ENCODE measurements at places on chromosomes 2 and 18.

DNA sequence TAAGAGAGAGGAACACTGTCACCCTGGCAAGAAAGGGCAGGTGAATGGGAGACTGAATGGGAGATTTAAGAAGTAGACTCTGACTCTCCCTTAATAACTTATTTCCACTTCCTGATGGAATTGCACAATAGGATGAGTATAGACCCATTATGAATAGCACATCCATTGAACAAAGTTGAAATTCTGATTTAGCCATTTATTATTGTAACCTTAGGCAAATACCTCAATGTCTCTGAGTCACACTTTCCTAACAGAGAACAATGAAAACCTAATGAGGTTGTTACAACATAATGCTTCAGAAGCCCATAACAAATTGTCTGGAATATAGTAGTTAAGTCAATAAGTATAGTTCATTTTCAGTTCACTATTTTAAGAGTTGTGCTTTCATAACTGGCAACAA lies 78.9 kb downstream of the NRXN1 start:
- DNase-seq, result no peak

DNA sequence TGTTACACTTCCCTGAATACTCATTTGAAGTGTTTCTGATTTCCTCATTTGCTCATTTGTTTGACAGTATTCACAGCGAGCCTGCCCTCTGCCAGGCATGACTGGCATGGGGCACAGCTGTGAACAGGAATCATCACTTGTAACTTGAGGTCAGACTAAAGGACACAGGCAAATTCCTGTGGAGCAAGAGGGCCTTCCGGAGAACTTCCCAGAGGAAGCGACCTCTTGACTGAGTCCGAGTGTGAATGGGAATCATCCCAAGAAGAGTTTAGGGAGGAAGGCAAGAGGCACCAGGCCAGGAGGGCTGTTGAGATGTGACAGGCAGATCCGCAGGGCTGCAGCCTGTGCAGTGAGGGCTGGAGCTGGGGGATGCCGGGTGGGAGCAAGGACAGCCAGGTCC lies 45.4 kb downstream of the LIMS1 start:
- DNase-seq, result no peak

DNA sequence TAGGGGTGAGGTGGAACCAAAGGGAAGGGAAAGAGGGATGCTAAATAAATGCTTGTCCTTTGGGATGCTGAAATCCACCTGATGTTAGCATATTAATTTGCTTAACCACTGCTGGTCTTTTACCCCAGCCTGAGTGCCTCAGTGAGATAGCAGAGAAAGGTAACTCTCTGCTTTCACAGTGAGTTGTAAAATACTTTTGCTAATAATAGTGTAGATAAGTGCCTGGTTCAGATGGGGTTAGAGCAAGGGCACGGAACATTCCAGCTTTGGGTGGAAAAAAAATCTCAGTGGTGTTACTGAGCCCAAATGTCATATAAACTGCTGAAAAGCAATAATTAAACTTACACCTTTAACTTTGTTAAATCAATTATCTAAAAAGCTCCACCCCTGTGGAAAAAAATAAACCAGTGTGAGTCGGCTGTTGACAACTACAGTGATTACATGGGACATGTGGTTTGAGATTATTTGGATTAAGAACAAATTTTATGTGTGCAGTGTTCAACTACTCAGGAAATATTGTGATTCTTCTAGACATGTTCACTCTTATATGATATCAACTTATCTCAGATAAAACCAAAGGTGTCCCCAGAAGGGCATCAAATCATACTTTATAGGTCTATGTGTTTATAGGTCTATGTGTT lies 21.1 kb upstream of the RND3 start:
- no peak for DNase-seq

DNA sequence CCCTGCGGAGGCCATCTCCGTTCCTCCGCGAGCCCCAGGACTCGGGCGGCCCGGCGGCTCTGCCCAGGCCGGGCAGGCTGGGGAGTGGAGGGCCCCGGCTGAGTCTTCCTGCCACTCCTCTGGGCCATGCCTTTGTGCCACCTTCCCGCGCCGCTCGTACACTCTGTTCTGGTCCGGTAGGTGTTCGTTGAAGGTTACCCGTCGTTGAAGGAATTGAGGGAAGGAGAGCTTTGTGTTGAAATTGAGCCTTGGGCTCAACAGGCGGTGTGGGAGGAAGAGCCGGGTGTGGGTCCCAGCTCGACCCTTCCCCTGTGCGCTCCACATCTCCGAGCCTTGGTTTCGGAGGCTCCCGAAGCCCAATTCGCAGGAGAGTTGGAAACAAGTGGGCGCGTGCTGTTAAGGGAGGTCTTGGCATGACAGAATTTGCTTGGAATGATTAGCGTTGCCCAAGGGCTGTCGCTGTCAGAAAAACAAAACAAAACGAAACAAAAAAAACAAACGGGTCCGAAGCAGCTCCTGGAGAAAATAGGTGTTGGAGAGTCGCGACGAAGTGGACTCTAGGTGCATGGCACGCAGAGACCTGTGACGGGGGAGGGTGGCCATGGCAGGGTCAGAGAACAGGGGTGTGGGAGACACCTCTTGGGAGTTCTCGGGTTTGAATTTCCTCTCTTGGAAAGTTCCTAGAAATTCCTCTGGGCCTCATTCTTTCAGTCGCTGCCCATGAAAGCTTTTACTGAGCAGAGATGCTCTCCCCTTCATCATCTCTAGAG lies 1.2 kb upstream of the MZT2A start:
- DNase-seq, result no peak

DNA sequence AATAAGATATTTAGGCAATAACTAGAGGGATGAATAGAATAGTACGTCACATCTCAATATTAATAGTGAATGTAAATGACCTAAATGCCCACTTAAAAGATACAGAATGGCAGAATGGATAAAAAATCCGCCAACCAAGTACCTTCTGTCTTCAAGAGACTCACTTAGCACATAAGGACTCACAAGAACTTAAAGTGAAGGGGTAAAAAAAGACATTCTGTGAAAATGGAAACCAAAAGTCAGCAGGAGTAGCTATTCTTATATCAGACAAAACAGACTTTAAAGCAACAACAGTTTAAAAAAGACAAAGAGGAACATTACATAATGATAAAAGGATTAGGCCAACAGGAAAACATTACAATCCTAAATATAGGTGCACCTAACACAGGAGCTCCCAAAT lies 56.7 kb upstream of the DSC1 start:
- no peak for DNase-seq

GRCh38 chr2:55729136-55729685 lies 35.6 kb upstream of the PNPT1 start:
- DNase-seq, result no peak

GRCh38 chr2:68429311-68429826 lies 37.7 kb downstream of the FBXO48 start:
- DNase-seq, result no peak

DNA sequence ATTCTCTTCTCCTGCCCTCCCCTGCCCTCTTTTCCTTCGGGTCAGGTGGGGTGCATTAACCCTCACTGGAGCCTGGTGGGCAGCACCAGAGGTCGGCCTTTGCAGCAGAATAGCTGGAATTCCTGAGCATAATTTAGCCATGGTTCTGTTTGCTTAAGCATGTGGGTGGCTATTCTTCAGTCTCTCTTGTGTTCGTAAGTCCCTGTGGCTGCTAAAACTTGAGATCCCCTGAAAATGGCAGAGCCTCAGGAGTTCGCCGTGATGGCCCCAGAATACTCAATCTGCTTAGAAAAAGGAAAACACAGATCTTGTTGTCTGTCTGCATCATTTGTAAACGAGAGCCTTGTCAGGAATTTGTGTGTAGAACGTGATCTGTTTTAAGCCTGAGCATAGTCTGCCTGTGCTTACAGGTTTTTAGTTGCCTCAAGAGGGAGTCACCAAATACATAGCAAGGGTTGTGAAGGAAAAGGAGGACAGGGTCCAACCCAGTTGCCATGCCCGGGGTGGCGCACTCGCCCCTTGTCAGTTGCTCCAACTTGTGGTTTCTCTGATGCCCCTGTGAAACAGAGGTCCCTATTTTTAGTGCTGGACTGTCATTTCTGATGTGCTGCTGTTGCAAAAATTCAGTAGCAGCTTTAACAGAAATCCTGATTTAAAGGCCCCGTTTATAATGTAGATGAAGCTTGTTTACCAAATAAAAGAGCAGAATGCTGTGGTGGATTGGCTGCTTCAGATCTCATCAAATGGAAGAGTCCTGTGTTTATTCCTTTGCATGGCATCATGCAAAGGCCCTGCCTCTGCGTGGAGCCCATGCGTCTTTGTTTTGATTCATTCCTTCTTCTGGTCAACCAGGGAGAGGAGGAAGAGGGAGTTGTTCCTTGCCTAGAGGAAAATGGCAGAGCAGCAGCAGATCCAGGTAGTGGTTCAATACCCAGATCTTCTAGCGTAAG lies 74.8 kb downstream of the WDSUB1 start:
- no peak for DNase-seq

DNA sequence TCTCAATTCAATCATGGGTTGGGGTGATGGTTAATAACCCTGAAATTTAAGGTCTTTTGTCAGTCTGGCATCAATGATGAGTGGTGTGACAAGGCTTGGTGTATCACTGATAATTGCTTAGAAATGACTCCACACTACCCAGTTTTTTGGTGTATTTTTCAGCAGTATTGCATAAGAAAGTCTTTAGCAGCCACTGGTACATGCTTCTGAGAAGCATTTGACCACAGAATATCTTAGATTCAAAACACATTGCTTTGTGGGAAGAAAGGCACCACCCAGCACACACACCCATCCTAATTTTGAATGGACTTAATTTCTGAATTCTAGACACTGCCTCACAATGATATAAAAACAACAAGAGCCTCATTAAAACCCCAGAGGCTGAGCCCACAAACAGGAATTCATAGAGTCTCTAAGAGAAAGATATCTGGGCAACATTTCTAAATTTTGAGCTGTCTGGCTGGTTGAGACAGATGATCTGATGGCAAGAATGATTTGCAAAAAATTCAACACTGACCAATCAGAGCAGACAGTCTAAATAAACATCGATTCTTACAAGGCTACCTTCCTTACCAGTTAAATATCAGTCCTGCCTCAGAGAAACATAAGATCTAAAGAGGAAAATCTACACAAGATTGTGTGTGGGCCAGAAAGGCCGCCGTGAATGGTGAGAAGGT lies 114.7 kb upstream of the CYP1B1 start:
- no peak for DNase-seq

- no peak for DNase-seq
These were observed 134.7 kb downstream of the ZNF407 start for GRCh38 chr18:74732380-74732779.

DNA sequence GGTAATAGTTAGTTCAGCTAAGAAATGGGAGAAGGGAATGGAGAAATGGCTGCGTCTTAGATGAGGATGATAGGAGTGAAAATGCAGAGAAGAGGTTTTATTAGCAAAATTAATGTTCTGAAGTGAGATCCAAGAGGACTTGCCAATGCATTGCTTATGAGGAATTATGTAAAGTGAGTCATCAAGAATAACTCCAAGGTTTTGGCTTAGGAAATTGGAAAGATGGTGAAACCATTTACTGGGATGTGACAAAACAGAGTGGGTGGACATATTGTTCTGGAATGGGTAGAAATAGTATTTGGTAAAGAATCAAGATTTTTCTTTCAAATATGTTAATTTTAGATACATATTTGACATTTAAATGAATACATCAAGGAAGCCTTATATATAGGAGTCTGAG lies 306.6 kb upstream of the CYRIA start:
- DNase-seq, result no peak

GRCh38 chr2:113273027-113273551 lies 5.6 kb downstream of the PAX8 start:
- DNase-seq, result no peak

DNA sequence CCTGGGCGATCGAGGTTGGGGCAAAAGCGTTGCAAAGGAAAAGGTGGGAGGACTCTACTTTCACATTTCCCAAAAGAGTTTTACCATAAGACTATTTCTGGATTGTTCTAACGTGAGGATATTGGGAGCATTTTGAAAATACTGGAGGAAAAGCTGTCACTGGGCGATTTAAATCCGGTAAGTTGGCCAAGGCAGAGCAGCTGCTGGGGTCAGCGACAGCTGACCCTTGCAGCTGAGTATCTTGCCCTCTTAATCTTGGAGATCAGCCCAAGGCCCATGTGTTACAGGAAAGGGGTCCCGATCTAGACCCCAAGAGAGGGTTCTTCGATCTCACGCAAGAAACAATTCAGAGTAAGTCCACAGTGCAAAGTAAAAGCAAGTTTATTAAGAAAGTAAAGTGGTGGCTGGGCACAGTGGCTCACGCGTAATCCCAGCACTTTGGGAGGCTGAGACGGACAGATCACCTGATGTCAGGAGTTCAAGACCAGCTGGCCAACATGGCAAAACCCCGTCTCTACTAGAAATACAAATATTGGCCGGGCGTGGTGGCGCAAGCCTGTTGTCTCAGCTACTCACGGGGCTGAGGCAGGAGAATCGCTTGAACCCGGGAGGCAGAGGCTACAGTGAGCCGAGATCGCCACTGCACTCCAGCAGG lies 964 bp upstream of the ST3GAL5 start:
- DNase-seq, result no peak

DNA sequence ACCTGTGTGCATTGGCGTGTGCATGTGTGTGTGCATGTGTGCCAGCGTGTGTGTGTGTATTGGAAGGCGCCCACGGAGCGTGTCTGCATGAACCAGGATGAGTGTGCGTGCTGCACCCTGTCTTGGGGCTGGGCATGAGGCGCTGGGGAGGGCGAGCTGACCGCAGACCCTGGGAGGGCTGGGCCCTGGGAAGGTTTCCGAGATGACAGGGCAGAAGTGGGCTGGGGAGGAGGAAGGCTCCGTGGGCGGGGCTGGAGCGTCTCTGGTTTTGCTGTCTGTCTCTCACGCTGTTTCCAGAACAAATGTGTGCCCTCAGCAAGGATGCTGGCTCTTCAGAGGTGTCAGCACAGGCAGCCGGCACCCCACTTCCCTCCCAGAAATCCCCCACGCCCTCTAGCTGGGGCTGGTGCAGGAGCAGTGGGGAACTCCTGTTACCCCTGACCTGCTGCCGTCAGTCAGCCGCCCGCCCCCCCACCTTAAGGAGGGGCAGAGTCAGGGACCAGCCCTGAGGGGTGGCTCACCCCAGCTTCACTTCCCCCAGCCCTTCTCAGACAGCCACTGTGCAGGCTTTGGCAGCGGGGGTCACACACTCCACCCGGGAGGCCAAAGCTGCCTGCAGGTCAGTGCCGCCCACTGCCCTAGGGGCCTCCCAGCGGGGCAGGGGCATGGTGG lies at the start of gene GPR35:
Gene GPR35, plus strand, starts transcription at position 531 of the 672 bp plus-strand sequence. CDS start 4,473 bp downstream, outside the sequence.
- peak; percentile 42 for DNase-seq
